Stimulated activated CD8-positive, alpha-beta memory T cell treated with anti-CD3 and anti-CD28 coated beads, Interleukin-4, amount 100 ng/mL, for 1 hour (primary cell): ENCODE measurements at places on chromosomes 5 and 9.

DNA sequence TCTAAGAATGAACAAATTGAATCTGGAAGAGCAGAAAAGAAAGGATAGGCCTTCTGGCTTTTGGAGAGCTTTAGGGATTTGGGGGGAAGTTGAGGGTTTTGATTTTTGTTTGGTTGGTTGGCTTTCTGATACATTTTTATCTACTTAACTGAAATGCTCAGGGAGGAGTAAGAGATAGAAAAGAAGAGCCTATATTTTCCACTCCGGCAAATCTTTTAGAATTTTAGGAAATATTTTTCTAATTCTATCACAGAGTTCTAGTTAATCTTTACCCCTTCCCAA lies 25.8 kb upstream of the FST start:
- DNase-seq, result no peak

GRCh38 chr5:142316051-142316450 lies 8.8 kb downstream of the SPRY4 start:
- no peak for DNase-seq

DNA sequence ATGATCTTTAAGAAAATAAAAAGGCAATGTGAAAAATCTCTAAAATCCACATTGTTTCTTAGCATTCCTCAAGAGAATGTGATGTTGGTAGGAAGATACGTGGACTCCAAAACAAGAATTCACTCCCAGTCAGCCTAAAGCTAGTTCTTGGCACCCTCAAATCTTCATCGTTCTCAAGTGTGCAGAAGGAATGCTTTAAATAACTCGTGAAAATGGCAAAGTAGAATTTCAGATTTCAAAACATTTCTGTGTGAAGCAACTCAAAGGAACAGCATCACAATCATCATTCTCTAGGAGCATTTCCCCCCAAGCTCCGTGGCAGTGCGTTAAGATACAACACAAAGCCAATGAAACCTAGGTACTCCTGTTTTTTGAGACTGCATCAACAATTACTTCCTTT lies 185.1 kb upstream of the DMAC1 start:
- DNase-seq, result no peak

DNA sequence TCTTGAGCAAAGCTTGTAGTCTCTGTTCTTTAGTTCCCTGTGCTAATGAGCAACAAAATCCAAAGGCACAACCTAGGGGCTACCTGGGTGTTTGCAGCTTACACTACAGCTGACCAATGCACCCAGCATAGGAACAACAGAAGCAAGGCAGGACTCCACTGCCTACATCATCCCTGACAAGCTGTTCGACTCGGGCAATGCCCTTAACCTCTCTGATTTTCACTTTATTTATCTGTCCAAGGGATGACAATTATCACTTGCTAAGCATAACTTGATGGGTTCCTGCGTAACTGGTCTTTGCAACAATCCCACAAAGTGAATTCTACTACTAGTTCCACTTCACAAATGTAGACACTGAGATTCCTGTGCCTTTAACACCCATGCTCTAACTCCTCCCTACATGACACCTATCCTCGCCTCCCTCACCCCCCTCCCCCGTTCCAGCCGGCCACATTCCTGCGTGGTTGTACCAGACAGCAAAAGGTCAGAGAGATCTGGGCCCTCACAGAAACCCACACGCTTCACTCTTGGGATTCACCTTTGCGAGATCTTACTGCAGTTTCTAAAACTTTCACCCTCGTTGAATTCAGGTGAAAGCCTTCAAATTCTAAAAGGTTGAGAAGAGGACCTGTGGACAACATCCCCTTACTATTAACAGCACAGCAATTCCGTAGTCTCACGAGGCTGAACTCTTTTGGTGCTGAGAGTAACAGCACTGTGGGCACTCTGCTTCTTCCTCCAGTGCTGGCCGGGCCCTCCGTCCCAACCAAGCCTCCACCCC lies 995 bp downstream of the IPPK start:
- no peak for DNase-seq

GRCh38 chr5:88130211-88130815 lies 138.3 kb downstream of the TMEM161B start:
- DNase-seq, result no peak

- no peak for DNase-seq
Observed at GRCh38 chr9:69223605-69224004, 49.5 kb downstream of the TJP2 start.

GRCh38 chr5:143601917-143602333 lies 198.4 kb upstream of the NR3C1 start:
- no peak for DNase-seq

DNA sequence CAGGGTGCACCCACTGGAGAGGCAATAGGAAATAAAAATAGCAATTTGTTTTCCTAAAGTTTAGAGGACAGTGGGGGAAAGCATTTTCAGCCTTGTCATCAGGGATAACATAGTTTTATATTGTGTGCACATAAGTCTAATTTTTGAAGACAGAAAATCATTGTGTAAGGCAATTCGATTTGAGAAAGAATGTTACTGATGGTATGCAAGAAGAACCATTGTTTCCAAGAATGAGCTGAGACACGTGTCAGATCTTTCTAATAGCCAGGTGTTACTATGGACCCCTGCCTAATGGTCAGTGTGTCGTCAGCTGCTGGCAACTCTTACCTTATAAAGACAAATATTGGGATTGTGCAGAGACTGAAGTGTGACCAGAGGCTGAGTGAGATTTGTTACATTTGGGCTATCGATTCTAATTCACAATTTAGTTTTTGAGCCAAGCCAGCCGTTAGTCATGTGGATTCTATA lies 67.1 kb upstream of the PPP2R2B start:
- DNase-seq, result no peak

DNA sequence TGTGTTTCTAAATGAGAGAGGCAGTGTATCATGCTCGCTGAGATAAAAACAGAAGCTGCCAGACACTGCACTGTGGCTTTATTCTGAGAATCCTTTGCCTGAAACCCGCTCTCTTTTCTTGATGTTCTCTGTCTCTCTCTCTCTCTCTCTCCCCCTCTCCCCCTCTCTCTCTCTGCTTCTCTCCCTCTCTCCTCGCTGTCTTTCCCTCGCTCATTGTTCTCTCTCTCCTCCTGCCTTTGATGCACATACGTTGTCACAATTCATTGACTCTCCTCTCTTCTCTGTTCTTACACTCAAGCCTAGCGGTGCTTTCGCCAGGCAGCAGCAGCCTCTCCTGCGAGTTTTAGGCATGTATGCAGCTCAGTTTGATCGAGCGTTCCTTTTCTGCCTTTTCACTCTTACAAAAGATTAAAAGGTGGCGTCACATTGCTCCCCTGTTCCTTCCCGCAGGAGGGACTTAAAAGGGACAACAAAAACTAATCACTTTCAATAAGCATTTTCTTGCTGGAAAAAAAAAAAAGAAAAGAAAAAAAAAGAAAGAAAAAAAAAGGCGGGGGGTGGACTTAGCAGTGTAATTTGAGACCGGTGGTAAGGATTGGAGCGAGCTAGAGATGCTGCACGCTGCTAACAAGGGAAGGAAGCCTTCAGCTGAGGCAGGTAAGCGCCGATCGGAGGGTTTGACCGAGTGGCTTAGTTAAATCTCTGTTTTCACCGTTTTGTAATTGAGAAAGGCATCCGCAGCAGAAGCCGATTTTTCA lies 717.9 kb upstream of the WWC1 start:
- DNase-seq, result no peak
